ENCODE measurements at places on chromosomes 16 and 17.

DNA sequence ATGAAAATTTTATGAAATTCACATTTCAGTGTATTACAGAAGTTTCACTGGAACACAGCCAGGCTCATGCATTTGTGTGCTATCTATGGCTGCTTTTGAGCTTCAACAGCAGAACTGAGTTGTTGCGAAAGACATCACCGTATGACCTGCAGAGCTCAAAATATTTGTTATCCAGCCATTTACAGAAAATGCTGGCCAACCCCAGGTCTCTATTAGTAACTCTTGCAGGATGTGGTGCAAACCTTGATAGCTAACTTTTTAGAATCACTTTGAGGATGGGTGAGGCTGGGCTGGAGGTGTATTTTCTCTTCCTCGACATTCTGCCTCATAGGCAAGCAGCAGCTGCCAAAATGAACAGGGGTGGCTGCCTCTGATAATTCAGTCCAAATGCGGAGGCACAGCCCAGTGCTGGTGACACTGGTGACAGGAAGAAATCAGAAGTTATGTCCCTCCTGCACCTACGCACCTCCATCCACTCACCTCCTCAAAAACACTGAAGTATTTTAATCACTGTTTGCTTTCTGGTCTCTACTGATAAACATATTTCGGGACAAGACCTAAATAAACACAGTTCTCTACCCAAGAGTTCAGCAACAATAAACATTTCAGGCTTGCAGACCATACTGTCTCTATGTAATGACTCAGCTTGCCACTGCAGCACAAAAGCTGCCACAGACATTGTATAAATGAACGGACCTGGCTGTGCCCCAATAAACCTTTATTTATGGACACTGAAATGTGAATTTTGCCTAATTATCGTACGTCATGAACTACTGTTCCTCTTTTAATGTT, 28.5 kb downstream of the ARHGAP17 start:
- peak; percentile 83 for DNase-seq

DNA sequence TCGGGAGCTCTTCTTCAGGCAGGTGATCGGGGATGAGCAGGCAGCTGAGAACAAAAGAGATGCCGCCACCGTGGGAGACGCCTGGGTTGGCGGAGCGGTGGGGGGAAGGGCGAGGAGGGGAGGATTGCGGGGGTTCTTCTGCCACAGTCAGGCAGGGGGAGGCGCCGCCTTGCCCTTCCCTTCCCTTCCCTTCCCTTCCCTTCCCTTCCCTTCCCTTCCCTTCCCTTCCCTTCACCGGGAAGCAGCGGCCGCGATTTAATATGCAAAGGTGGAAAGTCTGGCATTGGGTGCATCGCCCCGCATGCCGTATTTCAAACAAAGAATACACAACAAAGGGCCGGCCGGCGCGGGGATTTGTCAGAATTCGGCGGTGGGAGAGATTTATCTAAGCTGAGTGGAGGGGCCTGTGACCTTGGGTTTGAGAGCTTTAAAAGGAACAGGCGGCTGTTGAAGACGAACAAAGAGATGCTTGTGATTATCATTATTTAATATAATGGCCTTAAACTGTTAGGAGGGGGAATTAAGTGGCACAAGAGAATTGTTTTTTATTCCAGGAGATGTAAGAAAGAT, 262.3 kb upstream of the TNRC6C start:
- DNase-seq = no peak

- no peak for DNase-seq
These were observed 66.4 kb downstream of the KANSL1 start for GRCh38 chr17:46126840-46127239.

- DNase-seq = no peak
These were observed 119.6 kb downstream of the CA4 start for GRCh38 chr17:60269417-60269816.

GRCh38 chr17:50805486-50805885, 29.9 kb upstream of the WFIKKN2 start:
- no peak for DNase-seq

DNA sequence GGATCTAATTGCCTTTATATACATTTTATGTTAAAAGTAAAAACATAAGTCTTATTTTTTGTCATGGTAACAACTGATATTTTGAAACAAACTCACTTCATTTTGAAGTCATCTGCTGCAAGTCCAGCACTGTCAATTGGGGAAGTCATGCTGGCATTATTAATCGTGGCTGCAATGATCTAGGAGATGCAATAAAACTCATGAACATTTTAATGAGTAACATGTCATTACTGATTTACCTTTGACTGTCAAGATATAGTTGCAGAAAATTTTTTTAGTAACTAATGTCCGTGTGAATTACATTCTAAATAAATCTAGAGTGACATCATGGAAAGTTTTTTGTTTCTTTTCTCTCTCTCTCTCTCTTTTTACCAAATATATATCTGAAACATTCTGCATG, 17.3 kb upstream of the KRT24 start:
- DNase-seq = no peak

GRCh38 chr16:89360760-89361435, 129.5 kb downstream of the ANKRD11 start:
- no peak for DNase-seq

DNA sequence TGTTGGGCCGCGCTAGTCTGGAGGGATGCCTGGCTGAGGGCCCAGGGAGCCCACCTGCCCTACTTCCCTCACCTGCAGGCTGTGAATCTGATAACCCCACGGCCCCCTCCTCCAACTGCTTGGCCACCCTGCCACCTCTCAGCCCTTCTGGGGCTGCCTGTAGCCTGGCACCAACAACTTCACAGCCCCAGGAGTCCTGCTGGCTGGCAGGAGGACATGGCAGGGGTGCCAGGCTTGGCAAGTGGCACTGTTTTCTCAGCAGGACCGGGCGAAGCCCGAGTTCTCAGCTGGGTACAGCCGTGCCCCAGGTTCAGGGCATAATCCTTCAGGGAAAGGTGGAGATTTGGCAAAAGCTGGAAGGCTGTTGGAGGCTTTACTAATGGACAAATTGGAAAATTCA, 129.6 kb downstream of the CMIP start:
- DNase-seq = no peak

DNA sequence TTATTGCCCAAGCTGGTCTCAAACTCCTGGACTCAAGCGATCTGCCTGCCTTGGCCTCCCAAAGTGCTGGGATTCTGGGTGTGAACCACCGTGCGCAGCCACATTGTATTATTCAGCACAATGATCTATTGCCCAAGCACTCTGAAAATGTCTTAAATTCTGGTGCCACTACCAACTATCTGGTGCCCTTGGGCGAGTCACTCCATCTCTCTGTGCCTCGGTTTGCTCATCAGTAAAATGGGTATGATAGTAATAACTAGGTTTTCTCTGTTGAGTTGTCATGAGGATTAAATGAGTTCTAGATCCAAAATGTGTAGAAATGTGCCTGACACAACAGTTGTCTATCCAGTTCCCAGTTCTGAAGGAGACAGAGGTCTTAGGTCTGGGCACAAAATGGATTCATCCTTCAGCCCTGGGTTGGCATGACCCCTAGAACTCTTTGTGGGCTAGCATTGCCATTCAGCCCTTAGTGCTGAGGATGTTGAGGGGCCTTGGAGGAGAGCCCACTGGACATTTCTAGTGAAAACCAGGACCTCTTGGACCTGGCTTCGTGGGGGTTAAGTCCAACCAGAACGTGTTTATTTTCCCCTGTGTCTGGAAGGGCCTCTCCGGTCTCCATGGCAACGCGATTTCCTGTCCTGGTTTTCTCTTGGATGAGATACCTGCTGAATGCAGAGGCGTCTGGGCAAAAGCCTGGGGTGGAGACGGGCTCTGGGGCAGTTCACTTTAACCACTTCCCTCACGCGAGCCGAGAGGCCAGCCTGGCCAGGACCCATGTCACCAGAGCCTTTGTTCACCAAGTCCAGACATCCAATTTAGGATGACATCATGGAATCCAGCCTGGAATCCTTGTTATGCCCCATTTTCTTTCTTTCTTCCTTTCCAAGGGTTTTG, 43.7 kb upstream of the TNRC6A start:
- DNase-seq = peak; percentile 76

DNA sequence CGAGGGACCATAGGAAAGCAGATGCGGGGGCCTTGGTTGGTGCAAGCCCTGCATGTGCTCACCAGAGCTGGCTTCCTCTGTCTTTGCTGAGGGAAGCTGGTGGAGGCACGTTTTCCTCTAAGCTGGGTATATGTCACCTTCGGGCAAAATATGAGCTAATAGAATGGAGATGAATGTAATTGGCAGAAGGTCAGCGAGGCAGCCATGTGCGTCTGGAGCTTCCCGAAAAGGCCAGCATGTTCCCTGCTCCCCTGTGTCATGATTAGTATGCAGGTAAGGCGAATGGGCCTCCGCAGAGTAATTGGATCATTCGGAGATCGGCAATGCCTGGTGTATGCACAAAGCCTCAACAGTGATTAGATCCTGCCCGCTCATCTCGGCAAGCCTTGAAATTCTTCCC, 806.2 kb upstream of the EEF2KMT start:
- DNase-seq = no peak

DNA sequence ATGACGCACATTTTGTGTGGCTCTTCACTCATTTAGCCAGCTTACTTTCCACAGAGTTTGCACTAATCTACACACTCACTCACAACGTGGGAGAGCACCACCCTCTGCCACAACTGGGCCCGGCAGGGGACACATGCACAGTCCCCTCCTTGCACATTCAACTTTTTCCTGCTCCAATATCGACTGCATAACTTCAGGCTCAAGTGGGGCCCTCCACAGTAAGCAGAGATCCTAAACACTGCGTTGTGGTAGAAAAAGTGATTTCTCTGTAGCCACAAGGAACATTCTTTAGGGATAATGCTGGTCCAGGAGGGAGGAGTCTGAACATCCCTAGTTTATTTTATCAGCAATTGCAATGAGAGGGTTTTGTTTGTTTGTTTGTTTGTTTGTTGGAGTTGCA, 40.0 kb downstream of the MRPS23 start:
- peak; percentile 18 for DNase-seq

GRCh38 chr17:68740555-68741447, 139.6 kb upstream of the FAM20A start:
- DNase-seq = no peak

DNA sequence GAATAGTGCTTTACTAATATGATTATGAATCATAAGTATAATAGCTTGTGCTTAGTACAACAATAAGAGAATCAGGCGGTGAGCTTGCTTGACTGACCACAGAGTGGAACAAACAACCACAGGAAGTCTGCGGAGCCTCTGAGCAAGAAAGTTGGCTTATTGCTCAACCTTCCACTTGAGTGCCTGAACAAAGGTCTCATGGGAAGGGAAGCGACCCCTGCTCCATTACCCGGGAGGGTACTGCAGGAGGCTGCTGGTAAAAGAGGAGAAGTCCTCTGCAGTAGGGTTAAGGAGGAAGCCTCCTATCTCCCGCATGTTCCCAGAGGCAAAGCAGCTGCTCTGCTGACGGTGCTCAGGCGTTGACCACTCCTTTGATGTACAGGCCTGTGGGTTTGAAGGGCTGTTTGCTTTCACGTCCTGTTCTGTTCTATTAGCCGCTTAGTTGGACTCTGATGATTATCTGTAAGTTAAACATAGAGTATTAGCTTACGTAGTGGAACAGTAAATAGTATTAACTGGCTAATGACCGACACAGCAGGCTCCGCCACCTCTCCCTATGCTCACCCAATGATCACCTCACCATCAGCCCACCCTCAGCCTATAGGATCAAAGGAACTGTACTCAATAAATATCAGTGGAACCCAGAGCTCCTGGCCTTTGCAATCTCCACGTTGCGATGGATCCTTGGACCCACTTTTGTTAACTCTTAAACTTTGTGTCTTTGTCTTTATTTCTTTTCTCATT, 17.5 kb downstream of the ALOX15B start:
- DNase-seq = peak; percentile 57

DNA sequence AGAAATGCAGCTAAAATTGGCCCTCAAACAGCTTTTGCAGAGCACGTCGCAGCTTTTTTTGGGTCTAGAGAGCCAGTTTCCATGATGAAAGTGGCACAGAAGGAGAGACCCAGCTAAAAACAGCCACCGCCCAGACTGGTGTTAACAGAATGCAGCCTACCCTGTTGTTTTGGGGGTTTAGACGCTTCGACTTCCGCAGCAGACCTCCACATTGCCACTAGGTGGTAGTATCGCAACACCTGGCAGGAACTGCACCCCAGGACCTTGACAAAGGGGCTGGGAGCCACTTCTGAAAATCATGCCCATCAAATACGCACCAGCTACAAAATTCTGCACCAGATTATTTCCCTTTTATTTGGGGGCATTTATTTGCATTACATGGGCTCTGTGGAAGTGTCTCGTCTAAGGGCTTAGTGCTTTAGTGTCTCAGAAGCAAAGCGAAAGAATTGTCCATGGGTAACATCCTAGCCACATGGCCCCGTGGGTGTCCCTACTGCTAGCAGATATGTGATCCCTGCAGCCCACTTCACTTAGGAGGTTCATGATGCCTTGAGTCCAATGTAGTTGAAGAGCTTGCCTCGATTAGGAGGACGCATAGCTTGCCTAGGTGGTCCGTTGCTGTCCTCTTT, 167.1 kb downstream of the HAPSTR1 start:
- DNase-seq = peak; percentile 14

- no peak for DNase-seq
These were observed 5.5 kb upstream of the HASPIN start for GRCh38 chr17:3718201-3718600.

DNA sequence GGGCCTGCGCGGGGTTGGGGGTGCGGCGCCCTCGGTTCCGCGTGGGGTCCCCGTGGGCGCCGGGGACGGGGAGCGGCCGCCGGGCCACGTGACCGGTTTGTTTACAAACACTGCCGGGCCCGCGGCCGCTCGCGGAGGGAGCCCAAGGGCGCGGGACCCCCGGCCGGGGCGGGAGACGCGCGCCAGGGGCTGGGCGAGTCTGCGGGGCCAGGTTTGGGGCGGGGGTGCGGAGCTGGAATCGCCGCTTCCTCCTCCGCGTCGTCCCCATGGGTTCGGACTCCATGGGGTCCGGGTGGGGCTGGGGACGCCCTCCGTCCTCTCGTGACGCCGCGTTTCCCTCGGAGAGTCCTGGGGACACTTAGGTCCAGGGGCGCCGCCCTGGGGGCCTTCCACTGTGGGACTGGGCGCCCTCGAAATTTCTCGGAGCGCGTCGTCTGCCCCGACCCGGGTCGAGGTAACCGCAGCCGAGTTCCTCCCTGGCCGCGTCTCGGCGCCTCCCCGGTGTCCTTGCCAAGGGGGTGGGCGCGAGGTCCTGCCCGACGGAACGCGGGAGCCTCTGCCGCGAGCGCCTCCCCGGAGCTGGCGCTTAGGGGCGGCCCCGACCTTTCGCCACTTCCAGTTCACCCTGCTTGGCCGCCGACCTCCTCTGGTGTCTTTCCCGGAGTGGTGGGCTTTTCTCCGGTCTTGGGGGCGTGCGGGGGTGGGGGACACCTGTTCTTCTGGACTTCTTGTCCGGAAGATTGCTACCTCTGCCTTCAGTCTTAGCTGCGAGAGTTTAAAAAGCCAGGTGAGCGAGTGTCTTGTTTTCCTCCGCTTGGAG, 684 bp downstream of the YPEL2 start:
- DNase-seq = no peak

DNA sequence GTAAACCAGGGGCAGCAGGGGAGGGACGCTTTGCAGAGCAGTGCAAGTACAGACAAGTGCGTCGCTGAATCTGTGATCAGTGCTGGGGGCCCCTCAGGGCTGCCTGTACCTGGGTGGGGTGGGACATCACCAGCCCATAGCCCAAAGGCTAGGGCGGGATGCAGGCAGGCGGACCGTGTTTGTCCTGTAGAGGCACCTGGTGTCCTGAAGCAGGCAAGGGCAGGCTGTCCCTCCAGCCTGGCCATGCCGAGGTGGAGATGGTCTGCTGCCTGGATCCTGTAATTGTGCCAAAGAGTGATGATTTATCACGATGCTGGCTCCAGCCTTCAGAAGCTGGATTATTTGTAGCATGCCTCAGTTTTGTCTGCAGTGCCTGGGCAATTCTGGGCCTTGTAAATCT, 137.9 kb upstream of the GSE1 start:
- no peak for DNase-seq

GRCh38 chr16:20385844-20386832, 18.4 kb downstream of the PDILT start:
- peak; percentile 29 for DNase-seq

All from fibroblast of skin of abdomen (primary cell).